Left ventricle myocardium inferior (tissue), 1 donor: ENCODE measurements at places on chromosomes 5 and 9. TPM values are rescaled to one million over a fixed set of nuclear protein-coding genes. Genes with fewer than 3 reads are reported as not detected.

DNA sequence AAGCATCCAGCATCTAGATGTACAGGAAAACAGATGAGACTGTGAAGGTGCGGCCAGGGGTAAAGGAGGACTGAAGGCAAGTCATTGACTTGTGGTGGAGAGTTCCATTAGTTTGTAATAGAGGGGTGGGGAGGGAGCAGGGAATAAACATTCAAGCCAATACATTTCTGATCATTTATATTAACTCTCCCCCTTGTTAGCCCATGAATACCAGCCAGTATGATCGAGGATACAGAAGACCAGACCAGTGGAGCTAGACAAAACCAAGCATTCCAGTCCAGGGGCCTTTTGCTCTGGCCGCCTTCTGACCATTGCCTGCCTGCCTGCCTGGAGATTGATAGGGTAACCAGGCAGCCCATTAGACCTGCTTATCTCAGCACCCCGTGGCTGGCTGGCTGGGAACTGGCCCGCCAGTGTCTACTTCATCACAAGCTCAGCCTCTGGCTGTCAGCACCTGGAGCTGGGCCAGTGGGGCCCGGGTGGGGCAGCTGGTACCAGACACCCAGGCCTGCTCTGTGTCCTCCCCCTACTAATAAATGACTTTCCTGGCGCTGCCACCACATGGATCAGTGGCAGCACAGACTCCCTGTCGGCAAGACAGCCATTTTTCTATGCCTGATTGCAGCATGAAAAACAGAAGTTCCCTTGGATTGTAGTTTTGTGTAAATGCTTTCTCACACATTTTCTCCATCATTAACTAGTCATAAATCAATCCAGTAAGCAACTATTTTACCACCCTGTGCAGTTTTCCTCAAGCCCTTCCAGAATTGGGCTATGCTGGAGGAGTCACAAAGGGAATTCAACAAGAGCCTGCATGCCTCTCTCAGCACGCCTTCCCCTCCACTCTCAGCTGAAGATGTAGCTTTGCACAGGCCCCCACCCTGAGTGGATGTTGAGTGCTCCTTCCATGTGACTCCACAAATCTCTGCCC, 181.3 kb downstream of the SNCAIP start:
- DNase-seq, result peak; percentile 87

DNA sequence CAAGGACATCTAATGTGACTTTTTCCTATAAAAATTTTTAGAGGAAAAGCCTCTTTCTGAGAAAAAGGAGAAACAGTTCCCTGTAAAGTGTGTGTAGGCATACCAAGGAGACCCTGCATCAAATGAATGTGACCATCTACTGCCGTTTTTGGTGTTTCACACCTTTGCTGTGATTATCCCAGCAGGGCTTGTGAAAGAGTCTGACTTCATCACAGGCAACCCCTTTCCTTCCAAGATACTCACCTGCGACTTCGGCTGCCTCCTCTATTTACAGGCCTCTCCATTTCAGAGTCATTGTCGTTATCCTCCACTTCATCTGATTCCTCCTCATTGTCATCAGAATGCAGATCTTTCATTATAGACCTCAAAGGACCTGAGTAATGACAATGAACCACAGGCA, 259.1 kb downstream of the MLLT3 start:
- no peak for DNase-seq

DNA sequence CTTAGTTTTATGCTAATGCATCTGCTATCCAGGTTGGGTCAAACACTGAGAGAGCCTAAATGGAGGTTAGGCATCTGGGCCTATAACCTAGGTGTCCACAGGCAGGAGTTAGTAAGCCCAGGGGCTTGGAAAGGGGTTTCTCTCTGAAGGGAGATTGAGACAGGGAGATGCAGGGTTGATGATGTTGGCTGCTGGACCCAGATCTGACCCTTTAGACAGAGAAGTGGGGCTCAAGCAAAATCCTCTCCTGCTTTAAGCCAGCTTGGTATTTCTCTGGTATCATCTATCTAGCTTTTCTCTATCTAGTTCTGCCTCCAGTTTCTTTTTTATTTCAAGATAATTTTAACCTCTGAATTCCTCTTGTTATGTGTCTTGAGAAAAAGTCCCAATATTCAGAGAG, 18.3 kb upstream of the ANKRD55 start:
- DNase-seq, result no peak

- no peak for DNase-seq
Observed at GRCh38 chr9:84216151-84216550, 124.4 kb downstream of the SLC28A3 start.

DNA sequence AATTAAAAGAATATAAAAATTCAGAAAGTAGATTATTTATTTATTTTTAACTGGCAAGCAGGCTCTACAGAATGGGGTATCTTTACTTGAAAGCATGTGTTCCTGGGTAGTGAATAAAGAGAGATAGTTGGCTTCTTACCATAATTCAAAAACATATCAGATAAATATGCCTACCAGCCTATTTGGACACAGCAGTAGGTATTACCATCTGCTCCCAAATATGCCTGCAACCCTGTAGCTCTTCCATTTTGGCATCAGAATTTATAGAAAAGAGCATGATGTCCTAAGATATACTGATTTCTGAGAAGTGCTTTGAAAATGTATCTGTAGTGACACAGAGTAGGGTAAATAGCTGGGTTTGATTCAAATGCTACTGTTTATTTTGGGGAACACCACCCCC, 1300.5 kb upstream of the DMAC1 start:
- no peak for DNase-seq

Gene IFNA21
- not detected for total RNA-seq

- no peak for DNase-seq
Observed at GRCh38 chr5:36239370-36240293, 2.1 kb downstream of the NADK2 start.

Gene SLC36A2
- total RNA-seq, result 0.16 TPM

DNA sequence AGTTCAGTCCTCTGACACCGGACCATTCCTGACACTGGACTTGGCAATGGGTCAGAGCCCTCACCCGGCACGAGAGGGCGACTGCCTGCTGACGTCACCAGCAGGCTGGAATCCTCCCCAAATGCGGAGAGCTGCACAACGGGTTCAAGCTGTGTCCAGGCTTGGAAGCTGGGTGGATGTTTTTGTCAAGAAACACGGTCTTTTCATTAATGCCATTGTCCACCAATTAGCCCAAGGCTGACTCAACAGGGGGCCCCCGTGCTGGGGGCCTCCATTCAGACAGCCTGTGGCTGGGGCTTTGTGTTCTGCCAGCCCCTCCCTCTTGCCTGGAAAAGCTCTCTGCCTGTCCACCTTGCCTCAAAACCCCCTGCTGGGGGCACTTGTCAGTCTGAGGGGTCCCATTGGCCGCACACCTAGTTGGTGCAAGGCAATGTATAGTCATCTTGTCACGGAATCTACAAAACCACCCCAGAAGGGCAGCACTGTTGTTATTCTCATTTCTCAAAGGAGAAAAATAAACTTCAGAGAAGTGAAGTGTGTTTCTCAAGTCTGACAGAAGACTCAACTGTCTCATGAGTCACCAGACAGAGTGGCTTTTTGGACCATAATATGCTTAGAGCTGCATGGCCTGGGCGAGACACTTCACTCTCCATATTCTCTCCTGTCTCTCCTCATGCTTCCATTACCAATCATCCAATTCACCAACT, 24.6 kb downstream of the NDUFA8 start:
- no peak for DNase-seq

GRCh38 chr5:97141031-97141430, 1.4 kb downstream of the LIX1 start:
- no peak for DNase-seq

- DNase-seq, result no peak
Observed at GRCh38 chr9:93546356-93546755, 30.0 kb upstream of the PHF2 start.

Gene ASPN
- total RNA-seq, result 17.5 TPM

DNA sequence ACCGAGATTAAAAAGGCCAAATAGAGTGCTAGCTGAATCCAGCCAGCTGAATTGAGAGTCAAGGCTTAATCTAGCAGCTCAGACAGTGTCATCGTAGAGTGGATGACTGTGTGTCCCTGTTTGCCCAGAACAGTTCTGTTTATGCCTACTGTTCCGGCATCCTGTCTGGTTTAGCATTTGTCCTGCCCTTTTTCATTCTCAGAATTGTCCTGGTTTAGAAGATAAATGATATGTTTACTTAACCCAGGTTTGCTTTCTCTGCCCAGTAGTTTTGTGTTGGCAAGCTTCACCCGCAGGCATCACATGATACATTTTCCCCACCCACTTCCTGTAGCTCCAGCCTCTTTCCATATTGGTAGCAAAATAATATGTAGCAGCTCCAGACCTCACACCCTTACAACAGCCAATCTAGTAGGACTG, 41.3 kb upstream of the ZSWIM6 start:
- DNase-seq, result no peak

Gene AK8
- total RNA-seq, result 0.74 TPM

GRCh38 chr9:131395157-131396098, 1.5 kb downstream of the PRRC2B start:
- DNase-seq, result no peak

DNA sequence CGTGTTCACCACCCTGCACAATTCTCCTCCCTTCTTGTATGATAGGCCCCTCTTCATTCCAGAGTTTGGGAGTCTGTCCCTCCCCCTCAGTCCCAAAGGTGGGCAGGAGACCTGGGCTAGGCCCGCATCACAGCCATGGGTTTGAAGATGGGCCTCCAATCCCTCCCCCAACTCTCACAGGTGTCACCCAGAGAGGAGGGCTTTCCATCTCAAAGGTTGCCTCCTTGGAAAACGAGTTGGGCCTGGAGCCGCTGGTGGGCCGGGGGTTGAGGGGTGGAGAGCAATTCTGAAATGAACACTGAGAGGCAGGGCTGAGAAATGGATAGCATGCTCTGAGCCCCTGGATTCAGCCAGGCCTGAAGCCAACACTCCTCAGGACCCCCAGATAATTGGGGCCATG, 6.2 kb downstream of the ADAMTS2 start:
- no peak for DNase-seq

- DNase-seq, result no peak
Observed at GRCh38 chr9:20832775-20833174, 148.7 kb downstream of the FOCAD start.

Gene PAEP
- total RNA-seq, result not detected

DNA sequence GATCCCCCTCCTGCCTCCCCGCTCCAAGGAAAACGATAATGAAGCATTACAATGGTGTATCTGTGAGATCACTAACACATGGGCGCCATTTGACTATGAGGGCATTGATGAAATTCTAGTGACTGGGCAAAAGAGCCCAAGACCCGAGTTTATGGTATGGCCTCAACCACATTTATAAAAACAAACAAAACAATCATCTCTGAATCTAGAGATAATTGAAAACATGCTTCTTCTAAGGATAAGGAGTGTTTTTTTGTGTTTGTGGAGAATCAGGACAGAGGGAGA, 100.9 kb upstream of the SEMA6A start:
- DNase-seq, result no peak

GRCh38 chr5:32522429-32523143, 62.8 kb upstream of the SUB1 start:
- DNase-seq, result no peak

DNA sequence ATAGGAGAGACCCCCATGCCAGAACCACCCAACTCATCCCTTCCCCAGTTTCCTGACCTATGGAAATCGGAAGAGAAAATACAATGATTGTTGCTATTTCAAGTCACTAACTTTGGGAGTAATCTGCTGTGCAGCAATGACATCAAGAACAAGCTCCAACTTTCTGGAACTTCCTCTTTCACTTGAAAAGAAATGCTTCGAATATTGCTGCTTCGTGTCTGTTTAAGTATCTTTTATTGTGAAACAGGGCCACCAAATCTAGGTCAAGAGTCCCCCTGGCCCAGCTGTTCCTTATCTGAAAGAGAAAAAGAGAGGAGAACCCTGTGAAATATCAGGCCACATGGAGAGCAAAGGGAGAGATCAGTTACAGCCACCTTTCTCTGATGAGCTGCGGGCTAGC, 59.4 kb upstream of the DNAH5 start:
- no peak for DNase-seq

- DNase-seq, result no peak
Observed at GRCh38 chr5:92991581-92992067, 589.4 kb downstream of the NR2F1-AS1 start.

GRCh38 chr5:67253911-67254310, 57.3 kb upstream of the CD180 start:
- DNase-seq, result no peak

Gene BTNL8
- total RNA-seq, result 0.58 TPM

- no peak for DNase-seq
Observed at GRCh38 chr9:135962696-135963307, 1.6 kb upstream of the UBAC1 start.

Gene PCDHA13
- total RNA-seq, result not detected

Gene OR1K1
- not detected for total RNA-seq

DNA sequence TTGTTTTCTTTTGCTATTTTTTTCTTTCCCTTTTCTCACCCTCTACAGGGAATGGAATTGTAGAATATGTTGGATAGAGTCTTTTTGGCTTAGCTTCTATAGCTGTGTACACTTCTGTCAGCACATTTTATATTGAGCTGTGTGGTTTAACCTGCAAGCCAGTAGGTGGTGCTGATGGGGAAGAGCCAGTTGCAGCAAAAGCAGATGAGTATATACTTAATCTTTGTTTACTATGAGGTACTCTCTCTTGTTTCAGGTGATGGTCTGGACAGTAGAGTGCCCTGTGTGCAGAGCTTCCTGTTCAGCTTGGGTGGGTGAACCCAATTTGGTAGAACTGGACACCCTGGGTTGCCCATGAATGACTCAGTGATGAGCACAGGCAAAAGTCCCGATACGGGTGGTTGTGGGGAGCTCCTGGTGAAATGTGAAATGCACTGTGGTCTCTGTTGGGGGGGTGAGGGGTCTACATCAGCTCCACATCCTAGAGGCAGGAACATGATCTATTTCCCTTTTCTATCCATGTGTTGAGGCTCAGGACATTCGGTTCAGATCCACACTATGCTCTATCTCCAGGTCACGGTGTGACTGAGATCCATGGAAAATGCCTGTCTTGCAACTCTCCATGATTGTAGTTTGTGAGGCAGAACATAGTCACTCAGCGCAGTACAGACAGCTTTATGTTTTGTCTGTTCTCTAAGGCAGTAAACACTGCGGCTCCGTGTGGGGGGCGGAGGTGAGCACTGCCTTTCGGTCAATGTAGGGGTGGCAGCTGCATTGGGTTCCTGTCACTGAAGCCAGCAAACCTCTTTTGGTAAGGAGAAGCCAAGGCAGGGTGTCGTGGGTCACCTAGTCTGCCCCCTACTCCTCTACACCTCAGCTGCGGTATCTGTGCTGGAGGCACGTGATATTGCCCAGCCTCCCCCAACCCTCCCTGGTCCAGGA, 353.2 kb downstream of the PRR16 start:
- DNase-seq, result no peak

Gene SOX30
- 0.08 TPM for total RNA-seq

GRCh38 chr9:135273008-135273407, 185.5 kb downstream of the OLFM1 start:
- DNase-seq, result no peak

DNA sequence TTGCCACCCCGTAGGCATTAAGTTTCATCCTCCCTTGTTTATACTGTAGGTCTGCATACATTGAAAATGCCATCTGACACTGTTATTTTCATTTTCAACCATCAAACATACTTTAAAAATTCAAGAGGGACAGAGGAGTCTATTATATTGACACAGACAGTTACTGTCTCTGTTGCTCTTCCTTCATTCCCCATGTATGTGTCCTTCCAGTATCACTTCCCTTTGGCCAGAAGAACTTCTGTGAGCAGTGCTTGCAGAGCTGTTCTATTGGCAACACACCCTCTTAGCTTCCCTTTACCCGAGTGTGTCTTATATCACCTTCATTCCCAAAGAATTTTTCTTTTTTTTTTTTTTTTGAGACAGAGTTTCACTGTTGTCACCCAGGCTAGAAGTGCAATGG, 42.8 kb downstream of the RASGEF1C start:
- DNase-seq, result no peak
